Activated CD8-positive, alpha-beta T cell treated with anti-CD3 and anti-CD28 coated beads for 36 hours (primary cell): ENCODE measurements at places on chromosomes 16 and 17.
A peak's percentile ranks its signal among the peaks of the same experiment; 100 is the strongest.

GRCh38 chr17:31390426-31390747 lies 1.1 kb upstream of the RAB11FIP4 start:
- H3K4me1 ChIP-seq, result peaks cover 5% of the 10 kb centered on the region
- H3K27me3 ChIP-seq, result peaks cover 47% of the 10 kb centered on the region
- H3K36me3 ChIP-seq, result no peaks in the 10 kb centered on the region
- H3K4me3 ChIP-seq, result peak overlapping the region; percentile 56
- no peak overlapping the region for H3K27ac ChIP-seq

DNA sequence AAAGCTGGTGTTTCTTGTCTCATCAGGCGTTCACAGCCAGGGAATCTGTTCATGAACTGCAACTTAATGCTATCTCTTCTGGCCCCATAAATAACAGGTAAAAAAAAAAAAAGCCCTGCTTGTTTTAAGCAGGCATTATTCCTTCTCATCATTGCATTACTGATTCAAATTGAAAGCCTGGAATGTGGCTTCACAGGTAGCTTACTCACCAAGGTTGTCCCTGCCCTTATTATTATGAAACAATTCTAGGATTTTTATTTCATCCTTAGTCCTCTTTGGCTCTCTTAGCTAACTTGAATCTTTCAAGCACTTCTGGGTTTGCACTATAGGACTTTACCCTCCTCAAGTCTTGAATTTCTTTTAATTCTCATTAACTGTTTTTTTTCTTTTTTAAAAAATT lies 113.3 kb downstream of the CNTNAP4 start:
- no peaks in the 10 kb centered on the region for H3K36me3 ChIP-seq
- H3K4me3 ChIP-seq, result no peak overlapping the region
- no peak overlapping the region for H3K27ac ChIP-seq
- no peak for DNase-seq
- H3K4me1 ChIP-seq, result no peaks in the 10 kb centered on the region
- H3K27me3 ChIP-seq, result no peaks in the 10 kb centered on the region

DNA sequence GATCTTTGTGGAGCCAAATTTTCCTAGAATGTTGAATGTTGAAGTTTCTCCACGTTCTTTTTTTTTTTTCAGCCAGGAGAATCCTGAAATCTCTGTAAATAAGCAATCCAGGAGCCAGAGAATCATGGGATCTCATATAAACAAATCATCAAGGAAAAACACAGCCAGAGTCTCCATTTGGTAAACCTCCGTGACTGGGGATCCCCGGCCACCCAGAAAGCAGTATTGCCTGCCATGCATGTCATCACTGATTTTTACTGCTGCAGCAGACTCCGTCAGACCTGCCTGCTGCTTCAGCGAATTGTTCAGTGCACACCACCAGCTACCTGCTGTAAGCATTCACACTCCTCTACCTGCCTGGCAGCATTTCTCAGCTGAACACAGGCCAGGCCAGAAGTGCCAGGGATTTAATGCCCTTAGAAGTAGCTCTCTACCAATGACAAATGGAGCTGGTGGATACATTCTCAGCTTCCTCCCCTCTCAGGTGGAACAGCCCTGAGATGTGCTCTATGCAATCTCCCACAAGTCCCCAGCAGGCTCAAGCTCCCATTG lies 158.6 kb downstream of the CYLD start:
- no peak overlapping the region for H3K4me3 ChIP-seq
- no peaks in the 10 kb centered on the region for H3K36me3 ChIP-seq
- H3K27me3 ChIP-seq, result peaks cover 5% of the 10 kb centered on the region
- H3K27ac ChIP-seq, result no peak overlapping the region
- no peak for DNase-seq

GRCh38 chr17:59400858-59401257 lies 69.4 kb downstream of the YPEL2 start:
- no peaks in the 10 kb centered on the region for H3K27me3 ChIP-seq
- no peak for DNase-seq
- peaks cover 2% of the 10 kb centered on the region for H3K4me1 ChIP-seq
- H3K27ac ChIP-seq, result no peak overlapping the region
- H3K4me3 ChIP-seq, result no peak overlapping the region

GRCh38 chr17:52106638-52107261 lies 51.8 kb downstream of the CA10 start:
- H3K27ac ChIP-seq, result no peak overlapping the region
- peak; percentile 65 for DNase-seq
- H3K4me3 ChIP-seq, result no peak overlapping the region
- H3K4me1 ChIP-seq, result no peaks in the 10 kb centered on the region

DNA sequence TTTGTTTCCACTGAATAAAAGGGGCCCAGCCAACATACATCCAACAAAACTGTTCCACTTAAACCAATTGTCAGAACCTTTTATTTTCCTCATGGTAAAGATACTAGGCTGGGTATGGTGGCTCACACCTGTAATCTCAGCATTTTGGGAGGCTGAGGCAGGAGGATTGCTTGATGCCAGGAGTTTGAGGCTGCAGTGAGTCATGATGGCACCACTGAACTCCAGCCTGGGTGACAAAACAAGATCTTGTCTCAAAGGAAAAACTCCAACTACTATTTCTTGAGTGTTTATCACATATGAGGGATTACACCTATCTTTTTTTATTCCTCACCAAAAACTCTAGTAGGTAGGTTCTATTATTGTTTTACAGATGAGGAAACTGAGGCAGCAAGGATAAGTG lies 4.7 kb upstream of the PSMC5 start:
- peak overlapping the region; percentile 65 for H3K27ac ChIP-seq
- H3K4me3 ChIP-seq, result no peak overlapping the region
- H3K36me3 ChIP-seq, result peaks cover 88% of the 10 kb centered on the region
- DNase-seq, result no peak
- peaks cover 47% of the 10 kb centered on the region for H3K4me1 ChIP-seq

DNA sequence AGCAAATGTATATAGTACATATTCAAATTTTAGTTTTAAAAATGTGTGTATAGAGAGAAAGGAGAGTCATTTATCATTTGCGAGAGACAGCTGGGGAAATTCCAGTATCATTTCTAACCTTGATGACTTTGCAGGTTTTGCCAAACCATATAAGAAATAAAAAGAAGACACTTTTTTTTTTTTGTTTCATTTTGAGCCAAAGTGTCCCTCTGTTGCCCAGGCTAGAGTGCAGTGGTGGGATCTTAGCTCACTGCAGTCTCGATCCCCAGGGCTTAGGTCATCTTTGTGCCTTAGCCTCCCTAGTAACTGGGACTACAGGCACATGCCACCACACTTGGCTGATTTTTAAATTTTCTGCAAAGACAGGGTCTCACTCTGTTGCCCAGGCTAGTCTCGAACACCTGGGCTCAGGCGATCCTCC lies 38.4 kb upstream of the VWA3A start:
- no peak for DNase-seq
- no peak overlapping the region for H3K4me3 ChIP-seq
- H3K4me1 ChIP-seq, result peaks cover 28% of the 10 kb centered on the region

GRCh38 chr16:23907457-23907902 lies 71.7 kb downstream of the PRKCB start:
- H3K36me3 ChIP-seq, result peaks cover 15% of the 10 kb centered on the region
- H3K4me1 ChIP-seq, result peaks cover 67% of the 10 kb centered on the region
- no peak overlapping the region for H3K27ac ChIP-seq
- DNase-seq, result no peak
- H3K27me3 ChIP-seq, result no peaks in the 10 kb centered on the region
